NCI-H774 (cell line): ENCODE measurements at places on chromosomes 5 and 9.

DNA sequence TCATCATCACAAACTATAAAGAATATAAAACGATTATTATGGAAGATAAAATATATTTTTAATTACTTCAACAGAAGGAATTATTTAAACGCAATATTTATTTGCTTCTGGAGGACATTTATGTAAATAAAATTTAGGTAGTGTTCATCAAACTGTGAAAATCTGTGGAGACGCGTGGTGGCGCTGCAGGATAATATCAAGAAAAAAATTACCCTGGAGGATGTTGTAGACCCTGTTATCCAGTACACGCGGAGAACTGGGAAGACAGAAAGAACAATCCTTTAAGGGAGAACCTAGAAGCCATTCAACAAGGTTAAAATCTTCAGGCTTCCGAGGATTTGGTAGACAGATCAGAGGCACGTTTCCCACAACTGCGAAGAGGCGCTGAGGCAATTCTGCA, at the start of gene PCDHB12:
Gene PCDHB12 (plus strand): TSS at position 242 of the 400 bp plus-strand sequence. CDS start 189 bp downstream, outside the sequence.
- no peak for DNase-seq

DNA sequence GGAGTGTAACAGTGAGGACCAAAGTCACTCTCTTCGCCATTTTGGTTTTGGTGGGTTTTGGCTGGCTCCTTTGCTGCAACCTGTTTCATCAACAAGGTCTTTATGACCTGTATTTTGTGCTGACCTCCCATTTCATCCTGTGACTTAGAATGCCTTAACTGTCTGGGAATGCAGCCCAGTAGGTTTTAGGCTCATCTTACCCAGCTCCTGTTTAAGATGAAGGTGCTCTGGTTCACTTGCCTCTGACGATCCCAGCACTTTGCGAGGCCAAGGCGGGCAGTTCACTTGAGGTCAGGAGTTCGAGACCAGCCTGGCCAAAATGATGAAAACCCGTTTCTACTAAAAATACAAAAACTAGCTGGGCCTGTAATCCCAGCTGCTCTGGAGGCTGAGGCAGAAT, 1.8 kb upstream of the CKS2 start:
- no peak for DNase-seq

DNA sequence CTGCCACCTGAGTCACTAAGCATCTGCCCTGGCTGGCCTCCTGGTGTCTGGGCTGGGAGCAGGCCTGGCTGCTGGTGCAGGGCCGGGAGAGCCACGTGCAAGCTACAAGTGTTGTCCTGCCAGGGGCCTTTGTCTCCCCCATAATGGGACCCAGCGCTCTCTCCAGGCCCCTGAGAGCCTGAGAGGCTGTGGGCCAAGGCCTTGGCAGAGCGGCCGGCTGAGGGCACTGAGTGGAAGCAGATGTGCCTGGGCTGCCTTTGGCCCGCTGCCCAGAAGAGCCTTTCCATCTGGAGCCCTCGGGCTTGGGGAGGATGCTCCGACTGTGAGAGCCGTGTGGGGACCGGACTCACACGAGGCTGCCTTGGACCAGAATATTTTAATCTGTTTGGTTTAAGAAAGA, 185.5 kb downstream of the RGS3 start:
- peak; percentile 16 for DNase-seq

- no peak for DNase-seq
Observed at GRCh38 chr5:178307267-178308045, 74.9 kb upstream of the PHYKPL start.

GRCh38 chr9:133980864-133981588, 11.1 kb downstream of the VAV2 start:
- no peak for DNase-seq

- no peak for DNase-seq
Observed at GRCh38 chr5:21424907-21425306, 1428.2 kb downstream of the CDH12 start.

DNA sequence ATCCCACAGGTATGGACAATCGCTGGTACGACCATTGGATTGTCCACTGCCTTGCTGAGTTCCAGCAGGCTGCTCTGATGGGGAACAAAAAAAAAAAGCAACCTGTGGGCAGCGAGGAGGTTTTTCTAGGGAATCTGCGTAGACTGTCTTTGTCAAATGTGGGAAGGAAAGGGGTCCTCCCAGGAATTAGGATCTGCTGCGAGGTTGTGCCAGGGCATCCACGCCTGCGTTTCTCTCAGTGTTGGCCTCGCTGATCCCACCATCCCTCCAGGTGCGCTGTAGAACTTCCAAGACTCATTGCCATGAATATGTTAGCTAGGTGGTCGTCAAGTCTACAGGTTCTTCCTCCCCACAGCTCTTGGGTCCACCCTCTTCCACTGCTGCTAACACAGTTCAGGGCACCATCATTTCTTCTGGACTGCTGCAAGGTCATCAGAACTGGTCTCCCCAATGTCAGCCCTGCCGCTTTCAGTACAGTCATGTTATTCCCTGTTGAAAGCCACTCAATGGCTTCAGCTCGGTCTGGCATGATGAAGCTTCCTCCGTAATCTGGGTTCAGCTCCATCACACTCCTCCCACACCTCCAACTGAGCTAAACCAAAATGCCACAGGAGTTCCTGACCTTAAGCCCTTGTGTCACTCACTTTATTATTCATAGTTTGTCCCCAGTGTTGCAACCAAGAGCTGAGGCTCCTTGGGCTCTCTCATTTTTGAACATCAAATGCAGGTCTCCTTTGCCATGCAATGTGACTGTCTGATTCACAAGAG, 79.5 kb upstream of the DMRT1 start:
- no peak for DNase-seq

GRCh38 chr9:128790536-128790935, 3.5 kb downstream of the TBC1D13 start:
- DNase-seq, result no peak

DNA sequence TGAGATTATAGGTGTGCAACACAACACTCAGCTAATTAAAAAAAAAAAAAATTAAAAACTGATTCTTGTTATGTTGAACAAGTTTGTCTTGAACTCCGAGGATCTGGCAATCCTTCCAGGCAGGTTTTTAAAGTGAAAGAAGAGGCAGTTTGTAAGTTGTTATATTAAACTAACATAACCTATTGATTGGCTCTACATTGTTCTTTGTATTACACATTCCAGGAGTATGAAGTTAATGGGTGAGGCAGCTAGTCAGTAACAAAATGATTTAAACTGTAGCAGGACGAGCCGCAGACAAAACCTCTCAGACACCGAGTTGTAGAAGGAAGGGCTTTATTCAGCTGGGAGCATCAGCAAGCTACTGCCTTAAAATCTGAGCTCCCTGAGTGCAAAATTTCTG, 1953.9 kb upstream of the CDH6 start:
- DNase-seq, result no peak

- no peak for DNase-seq
Observed at GRCh38 chr5:142046191-142046590, 33.4 kb upstream of the GNPDA1 start.

DNA sequence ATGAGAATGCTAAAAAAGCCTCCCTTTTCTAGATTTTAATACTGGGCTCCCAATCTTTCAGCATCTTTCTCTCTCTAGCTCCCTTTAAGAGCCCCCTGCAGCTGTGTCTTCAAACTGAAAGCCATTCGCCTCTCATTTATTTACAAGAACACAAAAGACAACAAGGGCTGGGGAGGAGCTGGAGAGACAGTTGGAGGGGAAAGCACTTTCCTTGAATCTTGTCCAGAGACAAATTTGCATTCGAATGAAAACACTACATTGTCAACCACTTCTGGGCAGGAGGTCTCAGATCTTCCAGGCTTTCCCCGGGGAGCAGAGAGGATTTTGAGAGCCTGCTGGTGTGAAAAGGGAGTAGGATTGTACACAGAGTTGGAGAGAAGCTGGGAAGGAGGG, 518.3 kb downstream of the CTNND2 start:
- no peak for DNase-seq

- DNase-seq, result no peak
Observed at GRCh38 chr9:129282731-129283211, 104.7 kb upstream of the IER5L start.

DNA sequence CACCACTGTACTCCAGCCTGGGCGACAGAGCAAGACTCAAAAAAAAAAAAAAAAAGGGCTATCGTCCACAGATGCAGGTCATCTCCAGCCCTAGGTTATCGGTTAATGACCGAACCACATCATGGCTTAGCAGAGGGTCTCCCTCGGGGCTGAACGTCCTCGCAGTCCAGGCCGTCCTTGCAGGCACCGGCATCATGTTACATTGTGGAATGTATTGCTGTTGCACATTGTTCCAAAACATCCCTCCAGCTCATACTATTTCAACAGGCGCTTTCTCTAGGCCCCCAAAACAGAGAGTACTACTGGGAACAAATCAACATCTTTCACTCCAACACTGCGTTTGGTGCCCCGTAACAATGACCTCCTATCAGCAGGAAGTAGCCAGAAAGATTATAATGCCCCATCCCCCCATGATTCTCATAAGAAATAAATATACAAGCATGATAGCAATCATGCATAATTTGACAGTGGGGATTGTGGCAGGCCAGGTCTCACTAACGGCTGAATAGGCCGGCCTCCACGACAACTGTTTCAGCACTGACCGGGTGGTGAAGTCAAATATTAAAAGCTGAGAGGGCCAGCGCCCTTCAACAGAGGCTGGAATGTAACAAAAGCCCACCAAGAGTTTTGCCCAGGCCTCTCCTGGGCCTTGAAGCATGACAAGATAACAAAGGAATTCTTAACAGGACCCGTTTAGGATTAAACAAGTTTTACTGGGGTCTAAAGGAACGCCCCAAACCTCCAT, 1.1 kb upstream of the LCN9 start:
- no peak for DNase-seq
